MCF 10A (cell line): ENCODE measurements at places on chromosomes 2 and 18. TPM values are rescaled to one million over a fixed set of nuclear protein-coding genes. Genes with fewer than 3 reads are reported as not detected.

- DNase-seq: no peak
- H3K27me3 ChIP-seq: peaks cover 14% of the 10 kb centered on the region
- no peak overlapping the region for H3K4me3 ChIP-seq
- no peaks in the 10 kb centered on the region for H3K36me3 ChIP-seq
Observed at GRCh38 chr2:240688553-240688919, 3.1 kb upstream of the AQP12A start.

- H3K27ac ChIP-seq: no peak overlapping the region
- peaks cover 11% of the 10 kb centered on the region for H3K27me3 ChIP-seq
- H3K36me3 ChIP-seq: no peaks in the 10 kb centered on the region
Observed at GRCh38 chr2:232362174-232362900, 16.2 kb upstream of the ALPP start.

DNA sequence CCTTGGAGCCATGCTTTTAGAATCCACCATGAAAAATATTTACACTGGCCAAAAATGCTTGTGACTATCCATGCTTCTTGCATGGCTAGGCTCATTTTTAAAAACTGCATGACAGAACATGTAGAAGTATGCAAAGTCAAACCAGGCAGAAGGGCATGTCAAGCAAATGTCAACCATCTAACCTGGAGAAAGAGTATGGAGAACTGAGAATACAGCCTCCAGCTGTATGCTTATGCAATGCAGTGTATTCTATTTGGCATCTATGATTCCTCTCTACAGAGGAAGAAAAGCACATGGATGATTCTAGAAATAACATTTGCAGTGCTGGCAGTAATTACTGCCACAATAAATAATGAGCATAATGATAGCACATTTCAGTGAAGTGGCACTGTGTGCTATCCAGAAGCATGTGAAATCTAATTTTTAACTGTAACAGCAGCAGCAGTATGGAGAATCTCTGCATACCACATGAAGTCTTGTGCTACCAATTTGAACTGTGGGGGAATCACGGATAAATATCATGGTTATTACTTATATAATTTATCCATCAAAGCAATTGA is 87.3 kb upstream of the CCDC141 start:
- H3K27me3 ChIP-seq: no peaks in the 10 kb centered on the region
- H3K4me1 ChIP-seq: no peaks in the 10 kb centered on the region
- no peak overlapping the region for H3K4me3 ChIP-seq
- no peak overlapping the region for H3K27ac ChIP-seq
- peak; percentile 2 for DNase-seq
- peaks cover 8% of the 10 kb centered on the region for H3K36me3 ChIP-seq

- H3K4me3 ChIP-seq: no peak overlapping the region
- no peaks in the 10 kb centered on the region for H3K27me3 ChIP-seq
Observed at GRCh38 chr18:39172695-39173421, 1607.3 kb upstream of the CELF4 start.

DNA sequence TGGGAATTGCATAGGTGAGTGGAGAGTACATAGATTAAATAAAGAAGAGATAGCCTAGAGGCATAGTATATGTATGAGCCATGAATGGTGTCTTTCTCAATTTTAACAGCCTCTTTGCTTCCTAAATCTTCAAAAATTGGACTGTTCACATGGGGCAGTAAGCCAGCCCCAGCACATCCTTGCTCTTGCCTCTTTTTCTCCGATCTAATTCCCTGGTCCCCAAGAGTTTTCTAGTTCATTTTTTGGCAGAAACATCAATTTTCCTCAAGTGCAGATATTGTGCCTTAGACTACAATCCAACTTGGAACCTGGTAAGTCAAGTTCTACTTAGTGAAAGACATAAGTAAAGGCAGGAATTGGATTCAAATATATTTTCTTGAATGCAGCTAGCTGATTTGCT is 49.8 kb upstream of the ITGB6 start:
- no peak for DNase-seq
- H3K27me3 ChIP-seq: no peaks in the 10 kb centered on the region
- no peaks in the 10 kb centered on the region for H3K36me3 ChIP-seq
- peaks cover 34% of the 10 kb centered on the region for H3K4me1 ChIP-seq
- H3K27ac ChIP-seq: no peak overlapping the region

DNA sequence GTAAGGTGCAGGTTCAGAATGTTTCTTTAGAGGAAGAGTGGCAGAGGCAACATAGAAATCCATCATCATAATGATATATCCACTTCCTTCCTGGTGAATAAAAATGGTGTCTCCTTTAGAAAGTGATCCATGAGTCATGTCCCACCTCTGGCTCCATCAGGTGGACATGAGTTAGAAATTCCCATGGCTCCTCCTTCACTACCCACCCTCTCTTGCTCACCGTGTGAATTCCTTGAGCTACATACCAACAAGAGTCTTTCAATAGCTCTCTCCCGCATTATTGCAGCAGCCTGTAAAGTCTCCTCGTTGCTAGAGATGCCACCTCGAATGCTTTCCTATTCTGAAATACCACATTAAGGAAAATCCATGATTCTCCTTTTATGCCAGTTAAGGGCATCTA is 317.6 kb downstream of the LNPK start:
- no peak overlapping the region for H3K4me3 ChIP-seq
- no peaks in the 10 kb centered on the region for H3K36me3 ChIP-seq
- H3K27ac ChIP-seq: no peak overlapping the region
- no peak for DNase-seq
- H3K27me3 ChIP-seq: peaks cover 56% of the 10 kb centered on the region

DNA sequence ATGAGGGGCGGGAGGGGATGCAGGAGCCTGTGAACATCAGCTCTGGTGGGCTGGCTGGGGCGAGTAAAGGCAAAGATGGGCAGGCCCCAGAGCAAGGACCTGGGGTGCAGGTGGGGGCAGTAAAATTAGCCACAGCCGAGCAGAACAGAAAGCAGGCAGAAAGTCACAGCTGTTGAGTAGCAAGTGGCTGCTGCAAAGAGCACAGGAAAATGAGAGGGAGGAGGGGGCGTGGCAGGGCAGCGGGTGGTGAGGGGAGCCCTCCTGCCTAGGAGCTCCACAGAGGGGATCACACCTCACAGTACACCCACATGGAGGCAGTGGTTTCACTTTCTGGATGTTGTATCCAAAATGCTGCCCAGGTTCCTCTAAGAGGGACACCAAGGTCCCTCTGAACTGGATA is 79.6 kb downstream of the LBH start:
- no peak for DNase-seq
- H3K4me1 ChIP-seq: no peaks in the 10 kb centered on the region
- no peaks in the 10 kb centered on the region for H3K27me3 ChIP-seq
- no peaks in the 10 kb centered on the region for H3K36me3 ChIP-seq

Gene KRTCAP3
- total RNA-seq: 4.1 and 6.9 TPM in 2 replicates

Gene PDCD1
- not detected in 2 replicates for total RNA-seq

Gene FSIP2
- total RNA-seq: 0.12 and 0.20 TPM in 2 replicates

Gene GTF2A1L
- total RNA-seq: not detected in 2 replicates

Gene RBKS
- 9.2 and 9.9 TPM in 2 replicates for total RNA-seq

Gene CKAP2L
- 14.7 and 21.6 TPM in 2 replicates for total RNA-seq

Gene MSTN
- 0.09 and 0.10 TPM in 2 replicates for total RNA-seq

Gene CLEC4F
- not detected in 2 replicates for total RNA-seq

Gene HOXD12
- total RNA-seq: not detected in 2 replicates
